Activated CD4-positive, alpha-beta T cell treated with anti-CD3 and anti-CD28 coated beads for 24 hours (primary cell): ENCODE measurements at places on chromosomes 4 and X.

- no peak for DNase-seq
Observed at GRCh38 chr4:30718021-30718542, 2.1 kb upstream of the PCDH7 start.

GRCh38 chrX:115226929-115227328 is 7.0 kb downstream of the LRCH2 start:
- no peak for DNase-seq

DNA sequence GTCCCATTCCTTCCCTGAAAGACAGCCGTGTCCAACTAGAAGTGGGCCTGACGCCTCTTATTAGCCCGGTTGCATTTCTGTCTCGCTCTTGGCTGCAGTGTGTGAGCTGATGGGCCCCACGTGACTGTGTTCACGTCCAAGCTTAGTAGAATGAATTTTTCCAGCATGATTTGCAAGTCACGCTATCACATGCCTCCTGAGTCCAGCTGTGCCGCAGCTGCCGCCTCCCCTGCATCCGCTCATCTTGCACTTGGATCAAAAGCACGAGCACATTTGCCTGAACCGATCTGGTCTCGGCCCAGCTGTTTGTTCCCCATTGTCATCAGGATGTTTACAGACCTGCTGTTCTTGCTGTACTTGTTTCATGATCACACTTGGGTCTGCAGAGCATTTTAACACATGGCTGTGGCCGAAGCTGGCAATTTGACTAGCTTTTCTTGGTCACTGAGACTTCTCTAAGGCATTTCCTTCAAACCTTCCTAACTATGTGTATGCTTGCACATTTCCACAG is 126.5 kb downstream of the KIT start:
- no peak for DNase-seq

DNA sequence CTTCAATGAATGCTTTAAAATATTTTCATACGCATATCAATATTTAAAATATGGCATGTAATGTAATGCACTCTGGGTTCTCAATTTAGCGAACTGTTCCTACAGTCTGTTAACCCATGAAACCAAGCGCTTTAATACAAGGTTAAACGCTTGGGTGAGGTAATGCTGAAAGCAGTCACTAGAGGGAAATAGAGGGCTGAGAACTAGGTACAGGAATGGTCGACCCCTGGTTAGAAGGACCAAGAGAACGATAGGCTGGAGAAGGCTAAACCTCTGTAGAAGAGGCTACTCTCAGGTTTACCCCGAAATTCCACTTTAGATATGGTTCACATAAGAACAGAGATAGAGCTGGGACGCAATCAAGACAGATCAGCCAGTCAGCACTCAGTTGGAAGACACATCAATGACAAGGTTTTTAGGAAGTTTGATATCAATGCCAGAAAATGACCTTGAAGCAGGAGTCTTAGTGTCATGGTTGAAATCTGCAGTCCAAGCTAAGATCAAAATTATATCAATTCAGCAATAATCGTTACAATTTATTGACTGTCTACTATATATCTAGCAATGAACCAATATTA is 26.9 kb downstream of the ARSJ start:
- no peak for DNase-seq

DNA sequence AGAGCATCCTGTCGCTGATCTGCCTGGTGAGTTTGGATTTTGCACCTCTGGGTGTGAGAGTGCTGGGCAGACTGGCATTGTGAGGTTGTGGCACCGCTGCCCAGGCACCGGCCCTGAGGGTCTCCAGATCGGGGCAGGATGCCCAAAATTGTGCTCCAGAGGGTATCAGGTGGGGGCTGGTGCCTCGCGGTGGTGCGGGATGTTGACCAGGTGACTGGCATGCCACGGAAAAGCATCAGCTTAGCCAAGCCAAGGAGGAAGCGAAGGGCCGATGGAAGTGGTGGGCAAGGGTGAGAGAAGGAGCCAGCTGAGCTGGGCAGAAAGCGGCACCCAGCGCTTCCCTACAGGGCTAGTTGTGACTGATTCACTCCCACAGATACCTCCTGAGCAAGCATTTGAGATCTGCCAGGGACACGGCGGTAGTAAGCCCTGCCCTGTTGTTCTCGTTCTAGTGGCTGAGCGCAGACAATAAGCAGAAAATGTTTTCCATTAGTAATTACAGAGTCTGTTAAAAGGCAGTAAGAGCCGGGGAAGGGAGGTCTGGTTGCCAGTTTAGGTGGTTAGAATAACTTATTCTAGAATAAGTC is 809 bp downstream of the ZFP92 start:
- no peak for DNase-seq

GRCh38 chr4:71009890-71010588 is 16.6 kb downstream of the DCK start:
- DNase-seq = no peak
